ENCODE measurements at places on chromosomes 12 and 14.
A peak's percentile ranks its signal among the peaks of the same experiment; 100 is the strongest.

DNA sequence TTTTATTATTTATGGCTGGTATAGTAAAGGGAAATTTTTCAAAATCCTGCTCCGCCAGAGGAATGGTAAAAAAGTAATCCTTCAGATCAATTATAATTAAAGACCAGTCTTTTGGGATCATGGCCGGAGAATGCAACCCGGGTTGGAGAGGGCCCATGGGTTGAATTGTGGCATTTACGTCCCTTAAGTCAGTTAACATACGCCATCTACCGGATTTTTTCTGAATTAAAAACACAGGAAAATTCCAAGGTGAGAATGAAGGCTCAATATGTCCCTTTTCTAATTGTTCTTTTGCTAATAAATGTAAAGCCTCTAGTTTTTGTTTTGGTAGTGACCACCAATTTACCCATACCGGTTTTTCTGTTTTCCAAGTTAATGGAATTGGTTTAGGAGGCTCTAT is 602.8 kb downstream of the ALG10 start:
- peak; percentile 5 for DNase-seq

GRCh38 chr14:65976761-65977404 is 509.3 kb upstream of the CCDC196 start:
- DNase-seq = no peak

DNA sequence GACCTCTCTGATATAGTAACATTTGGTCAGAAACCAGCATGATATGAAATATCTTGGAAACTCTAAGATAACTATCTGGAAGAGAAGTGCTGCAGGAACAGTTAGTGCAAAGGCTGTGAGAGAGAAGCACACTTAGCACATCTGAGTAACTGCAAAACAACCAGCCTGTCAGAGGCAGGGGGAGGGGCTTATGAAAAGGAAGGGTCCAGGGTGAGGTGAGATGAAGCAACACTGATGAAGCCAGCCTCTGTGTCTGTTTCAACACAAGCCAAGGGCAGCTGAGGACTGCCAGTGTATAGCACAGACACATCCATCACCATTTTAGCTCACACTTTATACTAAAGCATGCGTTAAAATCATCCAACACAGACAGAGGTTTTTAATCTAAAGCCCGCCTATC is 37.4 kb upstream of the OVCH1 start:
- DNase-seq = no peak

DNA sequence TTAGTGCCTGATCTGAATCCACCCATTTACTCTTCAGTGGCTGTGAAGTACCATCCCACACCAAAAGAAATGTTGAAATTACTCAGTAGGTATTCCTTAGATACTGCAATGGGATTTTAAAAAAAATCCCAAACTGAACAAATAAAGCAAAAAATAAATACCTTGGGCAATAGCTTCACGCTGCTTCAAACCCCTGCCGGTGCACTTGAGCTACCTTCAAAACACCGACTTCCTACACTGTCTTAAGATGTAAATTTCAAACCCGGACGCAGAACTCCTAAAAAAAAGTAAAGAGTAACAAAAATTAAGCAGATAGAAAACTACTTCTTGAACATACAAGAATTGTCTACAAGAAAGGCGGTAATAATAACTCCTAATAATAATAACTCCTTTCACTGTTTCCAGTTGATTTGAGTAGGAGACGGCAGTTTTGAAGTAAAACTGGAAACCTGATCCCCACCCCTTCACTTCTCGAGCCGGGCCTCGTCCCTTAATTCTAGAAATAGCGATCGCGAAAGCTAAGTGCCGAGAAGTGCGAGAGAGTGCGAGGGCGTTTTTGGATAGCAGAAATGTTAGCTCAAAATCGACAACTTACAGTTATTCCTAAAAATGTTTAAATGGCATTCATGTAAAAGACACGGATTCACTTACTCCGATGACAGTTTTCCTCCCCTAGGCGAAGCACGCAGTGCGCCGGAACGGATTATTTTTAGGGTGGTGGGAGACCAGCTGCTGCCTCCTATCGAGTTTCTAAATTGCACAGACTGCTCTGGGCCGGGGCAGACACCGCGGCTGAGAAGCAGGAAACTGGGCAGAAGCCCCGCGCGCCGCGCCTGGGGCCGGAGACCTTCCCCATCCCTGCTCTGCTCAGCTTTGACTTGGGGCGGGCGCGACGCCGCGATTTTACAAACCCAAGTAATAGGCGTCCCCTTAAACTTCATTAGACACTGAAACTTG is at the start of gene ABCC9:
Gene ABCC9 (minus strand): TSS at position 878 of the 957 bp plus-strand sequence. CDS start 4,752 bp downstream, outside the sequence.
- DNase-seq = peak; percentile 55

GRCh38 chr14:51960866-51961265 is 28.5 kb upstream of the RTRAF start:
- DNase-seq = no peak

DNA sequence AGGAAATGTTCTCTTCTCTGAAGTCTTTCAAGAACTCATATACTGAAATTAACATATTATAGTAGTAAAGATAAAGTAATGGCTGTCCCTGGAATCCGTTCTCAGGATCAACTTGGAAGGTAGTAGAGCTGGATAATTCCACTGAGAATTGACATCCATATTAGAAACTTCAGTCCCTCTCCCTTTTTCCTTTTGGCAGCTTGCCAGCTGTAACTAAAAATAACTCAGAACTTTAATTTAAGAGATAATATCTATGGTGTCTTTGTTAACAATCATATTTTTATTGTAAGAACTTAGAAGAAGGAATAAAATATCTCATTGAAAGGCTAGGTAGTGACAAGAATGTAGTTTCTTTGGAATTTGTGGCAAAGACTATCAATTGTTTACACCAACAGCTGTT is 61.4 kb upstream of the PLEKHA5 start:
- no peak for DNase-seq

DNA sequence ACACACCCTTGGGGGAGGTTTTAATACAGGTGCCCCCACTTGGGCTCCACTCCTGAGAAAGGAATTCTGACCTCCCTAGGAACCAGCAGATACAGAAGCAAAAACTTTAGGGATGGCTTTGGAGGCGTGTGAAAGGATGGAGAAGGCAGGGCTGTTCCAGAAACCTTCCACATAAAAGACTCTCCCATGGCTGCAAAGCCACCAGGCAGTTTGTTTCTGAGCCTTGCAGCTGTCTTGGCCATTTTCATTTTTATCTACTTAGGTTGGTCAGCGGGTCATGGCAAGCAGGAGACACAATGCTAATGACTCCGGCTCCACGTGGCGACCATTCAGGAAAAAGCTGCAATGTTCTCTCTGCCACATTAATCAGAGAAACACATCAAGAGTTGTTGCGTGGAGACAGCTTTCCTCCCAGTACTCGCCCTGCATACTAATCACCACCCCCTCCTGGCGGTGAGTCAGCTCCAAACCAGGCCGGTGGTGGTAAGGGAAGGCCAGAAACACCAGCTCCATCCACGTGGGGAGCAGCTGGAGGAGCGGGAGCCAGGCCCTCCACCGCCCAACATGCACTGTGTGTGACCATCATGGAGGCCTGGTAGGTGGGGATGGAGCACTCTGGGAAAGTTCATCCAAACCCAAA is 30.9 kb upstream of the IRF2BPL start:
- DNase-seq = no peak

- DNase-seq = no peak
Observed at GRCh38 chr14:29627137-29627536, 300.5 kb downstream of the PRKD1 start.

- DNase-seq = no peak
Observed at GRCh38 chr12:115457798-115458197, 773.8 kb upstream of the TBX3 start.

DNA sequence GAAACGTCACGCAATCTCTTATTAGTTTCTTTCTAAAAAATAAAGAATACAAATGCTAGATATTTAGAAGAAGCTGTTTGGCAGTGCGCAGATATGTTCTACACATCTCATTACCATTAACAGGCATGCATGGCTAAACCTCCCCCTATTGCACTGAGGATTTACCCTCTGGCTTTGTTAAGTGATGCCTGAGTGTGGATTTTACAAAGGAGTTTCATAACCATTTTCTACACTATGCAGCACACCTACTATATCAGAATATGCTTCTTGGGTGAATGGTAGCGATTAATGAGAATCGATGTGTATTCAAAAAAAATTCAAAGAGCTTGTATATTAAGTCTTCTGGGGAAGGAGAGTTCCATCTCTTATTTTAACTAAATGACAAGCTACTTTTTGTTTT is 1.1 kb upstream of the RMST start:
- no peak for DNase-seq

GRCh38 chr14:37051680-37052079 is 120.7 kb downstream of the SLC25A21 start:
- no peak for DNase-seq

DNA sequence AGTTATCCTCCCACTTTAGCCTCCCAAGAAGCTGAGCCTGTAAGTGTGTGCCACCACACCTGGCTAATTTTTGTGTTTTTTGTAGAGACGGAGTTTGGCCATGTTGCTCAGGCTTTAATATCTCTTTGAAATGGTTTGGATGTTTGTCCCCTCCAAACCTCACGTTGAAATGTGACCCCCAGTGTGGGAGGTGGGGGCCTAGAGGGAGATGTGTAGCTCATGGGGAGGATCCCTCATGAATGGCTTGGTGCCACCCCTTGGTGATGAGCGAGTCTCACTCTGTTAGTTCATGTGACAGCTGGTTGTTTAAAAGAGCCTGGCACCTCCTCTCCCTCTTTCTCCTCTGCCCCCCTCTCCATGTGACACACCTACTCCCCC is 23.6 kb upstream of the TTC7B start:
- peak; percentile 38 for DNase-seq

DNA sequence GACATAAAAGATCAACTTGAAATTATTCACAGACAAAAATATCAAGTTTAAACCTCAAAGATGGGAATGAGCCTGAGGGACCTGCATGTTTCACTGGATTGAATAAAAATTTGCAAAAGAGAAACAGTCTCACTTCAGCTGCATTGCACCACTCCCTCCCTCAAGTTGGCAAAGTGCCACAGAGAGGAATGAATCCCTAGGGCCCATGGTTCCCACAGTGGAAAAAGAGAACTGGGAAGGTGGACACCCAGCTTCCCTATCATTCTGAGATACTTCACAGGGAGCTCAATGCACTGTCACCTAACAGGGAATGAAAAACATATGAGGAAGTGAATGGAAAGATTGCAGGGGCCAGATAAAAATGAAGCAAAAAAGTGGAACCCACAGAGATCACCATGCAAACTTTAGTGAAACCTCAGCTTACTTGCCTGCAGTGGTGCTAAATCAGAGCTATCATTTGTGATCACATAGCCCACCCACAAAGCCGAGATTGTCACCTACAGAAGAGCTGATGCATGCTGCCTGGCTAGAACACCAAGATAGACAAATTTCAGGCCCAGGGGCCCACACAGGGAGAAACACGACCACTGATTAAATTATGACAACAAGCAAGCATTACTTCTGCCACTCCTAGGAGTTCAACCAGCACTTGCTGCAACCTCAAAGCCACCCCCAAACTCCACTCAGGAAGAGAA is 911.3 kb downstream of the LRFN5 start:
- DNase-seq = no peak

GRCh38 chr14:30227436-30227835 is 299.8 kb upstream of the PRKD1 start:
- DNase-seq = no peak

GRCh38 chr14:53531730-53532129 is 378.6 kb upstream of the DDHD1 start:
- no peak for DNase-seq

DNA sequence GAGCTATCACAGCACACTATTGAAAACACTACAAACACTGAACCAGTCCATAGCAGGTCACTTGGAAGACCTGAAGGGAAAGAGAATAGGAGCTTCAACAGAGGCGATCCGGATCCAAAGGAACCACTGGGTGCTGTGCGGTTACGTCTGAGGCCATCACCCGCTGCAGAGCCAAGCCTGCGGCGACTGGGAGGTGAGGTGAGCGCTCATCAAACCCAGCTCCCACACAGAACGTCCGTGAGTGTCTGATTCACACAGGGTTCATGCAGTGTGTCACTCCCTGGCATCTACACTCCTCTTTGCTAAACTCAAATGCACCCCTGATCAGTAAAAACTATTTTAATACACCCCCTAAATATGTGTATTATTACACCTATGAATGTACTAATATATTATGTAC is 64.1 kb downstream of the TMEM132D start:
- DNase-seq = no peak

DNA sequence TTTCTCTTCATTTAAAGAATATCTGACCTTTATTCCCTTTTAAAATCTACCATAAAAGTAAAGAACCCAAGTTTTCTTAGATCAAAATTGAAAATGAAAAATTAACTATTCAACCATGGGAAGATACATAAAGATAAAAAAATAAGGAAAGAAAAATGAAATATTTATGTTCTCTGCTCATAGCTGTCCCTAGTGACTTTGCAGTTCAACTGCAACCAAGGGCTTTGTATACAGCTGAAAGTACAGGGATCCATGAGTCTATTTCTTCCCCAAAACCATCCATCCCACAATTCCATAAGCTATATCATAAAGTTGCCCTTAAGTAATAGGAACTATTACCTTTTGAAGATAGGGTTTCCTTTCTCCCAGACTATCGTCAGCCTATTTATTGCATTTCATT is 113.1 kb downstream of the ITPR2 start:
- DNase-seq = no peak
